Stimulated activated CD4-positive, alpha-beta T cell treated with anti-CD3 and anti-CD28 coated beads, Interleukin-1b, Interleukin-23, amount 100 ng/mL, for 1 hour (primary cell): ENCODE measurements at places on chromosomes 7 and 10.

DNA sequence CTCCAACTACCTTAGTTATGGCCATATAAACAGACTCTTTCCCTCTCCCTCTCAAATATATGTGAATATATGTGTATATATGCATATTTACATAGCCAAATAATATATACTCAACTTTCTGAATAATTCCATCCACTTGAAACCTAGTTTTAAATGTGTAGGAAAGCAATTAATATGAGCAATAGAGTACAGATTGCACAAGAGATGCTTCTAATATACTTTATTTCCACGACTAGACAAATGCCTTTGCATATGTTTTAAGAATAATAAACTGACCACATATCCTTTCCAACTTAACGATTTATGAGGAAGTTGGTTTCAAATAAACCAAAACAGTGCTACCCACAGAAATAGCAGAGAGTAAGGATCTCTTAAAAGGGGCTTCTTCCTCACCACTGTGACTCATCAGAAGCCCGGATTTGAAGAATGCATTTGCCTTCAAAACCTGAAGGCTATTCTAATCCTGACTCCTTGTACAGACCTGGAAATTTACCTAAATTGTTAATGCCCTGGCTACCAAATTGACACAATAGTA lies 266.3 kb downstream of the AHR start:
- DNase-seq, result no peak

- no peak for DNase-seq
Observed at GRCh38 chr7:78770422-78771410, 682.8 kb downstream of the MAGI2 start.

DNA sequence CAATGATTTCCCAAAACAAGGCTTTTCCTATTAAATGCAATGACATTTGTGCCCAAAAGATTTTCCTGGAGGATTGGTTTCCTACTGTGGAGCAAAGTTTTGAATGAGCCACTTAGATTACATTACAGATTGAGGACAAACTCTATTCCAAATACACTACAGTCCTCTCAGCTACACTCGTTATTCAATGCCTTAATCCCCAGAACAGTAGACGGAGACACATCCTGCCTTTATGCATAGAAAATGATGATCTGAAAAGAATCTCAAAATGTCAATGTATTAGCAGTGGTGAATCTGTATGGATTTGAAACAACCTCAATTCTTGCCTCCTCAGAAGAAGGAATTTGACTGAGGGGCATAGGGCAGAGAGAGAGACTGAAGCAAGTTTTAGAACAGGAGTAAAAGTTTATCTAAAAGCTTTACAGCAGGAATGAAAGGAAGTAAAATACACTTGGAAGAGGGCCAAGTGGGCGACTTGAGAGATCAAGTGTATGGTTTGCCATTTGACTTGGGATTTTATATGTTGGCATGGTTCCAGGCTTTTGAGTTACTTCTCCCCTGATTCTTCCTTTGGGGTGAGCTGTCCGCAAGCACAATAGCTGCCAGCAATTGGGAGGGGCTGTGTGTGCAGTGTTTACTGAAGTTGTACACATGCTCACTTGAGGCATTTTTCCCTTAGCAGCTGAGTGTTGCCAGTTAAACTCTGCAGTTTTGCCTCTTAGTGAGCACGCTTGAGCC lies 891.9 kb upstream of the MBL2 start:
- no peak for DNase-seq

DNA sequence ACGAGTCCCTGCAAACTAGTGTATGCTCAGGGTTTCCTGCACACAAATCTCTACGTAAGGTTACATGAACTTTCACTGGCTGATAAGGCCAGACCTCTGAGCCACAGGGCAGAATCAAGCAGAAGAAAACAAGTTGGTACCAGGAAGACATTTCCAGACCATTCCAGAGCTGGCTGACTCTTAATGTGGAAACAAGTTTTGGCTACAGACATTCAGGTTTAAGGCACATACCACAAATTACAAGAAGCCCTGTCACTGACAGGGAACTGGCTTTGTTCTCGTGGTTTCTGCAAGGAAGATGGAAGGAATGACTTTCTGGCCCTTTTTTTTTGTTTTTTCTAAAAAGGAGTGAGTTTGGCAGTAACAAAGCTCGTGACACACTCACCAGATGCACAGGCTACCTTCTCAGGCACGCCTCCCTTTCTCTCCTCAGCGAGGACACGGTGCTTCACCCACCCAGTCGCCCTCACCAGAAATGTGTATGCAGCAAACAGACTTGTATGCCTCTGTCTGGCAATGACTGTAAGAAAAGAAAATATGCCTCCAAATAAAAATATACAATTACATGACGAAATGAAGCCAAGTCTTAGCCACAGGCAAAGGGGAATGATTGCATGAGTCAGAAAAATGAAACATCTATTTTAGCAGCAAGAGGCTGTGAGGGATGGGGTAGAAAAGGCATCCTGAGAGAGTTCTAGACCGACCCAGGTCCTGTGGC lies 22.6 kb downstream of the PLAC9 start:
- no peak for DNase-seq

- no peak for DNase-seq
Observed at GRCh38 chr7:768881-769504, 41.9 kb upstream of the PRKAR1B start.

GRCh38 chr10:77696584-77696983 lies 59.0 kb upstream of the KCNMA1 start:
- DNase-seq, result no peak

DNA sequence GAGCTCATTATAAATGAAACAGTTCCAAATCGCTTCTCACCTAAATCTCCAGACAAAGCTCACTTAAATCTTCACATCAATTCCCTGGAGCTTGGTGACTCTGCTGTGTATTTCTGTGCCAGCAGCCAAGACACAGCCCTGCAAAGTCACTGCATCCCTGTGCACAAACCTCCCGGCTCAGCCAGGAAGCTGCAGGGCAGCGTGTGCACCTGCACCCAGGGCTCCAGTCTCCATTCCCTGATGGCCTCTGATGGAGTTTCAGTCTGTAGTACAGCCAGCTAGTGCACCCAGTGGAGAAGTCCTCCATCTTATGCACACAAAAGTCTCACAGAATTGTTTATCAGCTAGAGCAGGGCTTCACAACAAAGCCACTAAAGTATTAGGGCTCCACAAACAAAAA lies 51.1 kb upstream of the PRSS58 start:
- no peak for DNase-seq

DNA sequence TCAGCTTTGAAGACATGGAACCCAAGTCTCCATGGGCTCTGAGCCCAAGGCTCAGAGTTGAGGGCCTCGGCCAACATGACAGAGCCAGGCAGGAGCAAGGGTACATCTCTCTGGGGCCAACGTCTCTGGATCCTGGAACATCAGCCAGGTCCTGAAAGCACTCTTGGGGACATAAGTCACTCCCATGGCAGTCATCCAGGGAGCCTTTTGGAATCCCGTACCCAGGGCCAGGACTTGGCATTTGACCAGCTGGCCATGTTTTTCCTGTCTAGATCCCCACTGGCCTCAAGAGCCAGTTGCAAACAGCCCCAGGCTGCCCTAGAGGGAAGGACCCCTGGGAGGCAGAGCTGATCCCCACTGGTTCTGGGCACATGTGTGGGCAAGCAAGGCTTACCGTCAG lies 4.3 kb upstream of the CXCL12 start:
- DNase-seq, result no peak

GRCh38 chr7:2688409-2689342 lies 674 bp downstream of the AMZ1 start:
- DNase-seq, result no peak
